ENCODE measurements at places on chromosomes 6 and 20.

DNA sequence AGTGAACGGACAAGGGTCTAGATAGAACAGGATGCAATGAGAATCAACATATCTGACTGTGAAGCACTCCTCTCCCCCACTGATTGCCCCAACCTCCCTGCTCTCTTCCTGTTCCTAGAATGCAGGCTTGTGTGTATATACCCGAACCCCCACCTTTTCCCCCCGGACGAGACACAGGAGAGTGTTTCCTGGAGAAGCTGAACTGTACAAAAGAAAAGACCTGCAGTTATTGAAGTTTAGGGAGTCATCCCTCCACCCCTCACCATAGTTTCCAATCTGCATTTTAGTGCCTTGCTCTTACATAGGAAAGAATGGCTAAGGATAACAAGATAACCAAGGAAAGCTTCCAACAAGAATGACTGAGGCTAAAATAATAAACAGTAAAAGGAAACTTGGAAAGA is 55.5 kb upstream of the PDE10A start:
- no peak for DNase-seq

DNA sequence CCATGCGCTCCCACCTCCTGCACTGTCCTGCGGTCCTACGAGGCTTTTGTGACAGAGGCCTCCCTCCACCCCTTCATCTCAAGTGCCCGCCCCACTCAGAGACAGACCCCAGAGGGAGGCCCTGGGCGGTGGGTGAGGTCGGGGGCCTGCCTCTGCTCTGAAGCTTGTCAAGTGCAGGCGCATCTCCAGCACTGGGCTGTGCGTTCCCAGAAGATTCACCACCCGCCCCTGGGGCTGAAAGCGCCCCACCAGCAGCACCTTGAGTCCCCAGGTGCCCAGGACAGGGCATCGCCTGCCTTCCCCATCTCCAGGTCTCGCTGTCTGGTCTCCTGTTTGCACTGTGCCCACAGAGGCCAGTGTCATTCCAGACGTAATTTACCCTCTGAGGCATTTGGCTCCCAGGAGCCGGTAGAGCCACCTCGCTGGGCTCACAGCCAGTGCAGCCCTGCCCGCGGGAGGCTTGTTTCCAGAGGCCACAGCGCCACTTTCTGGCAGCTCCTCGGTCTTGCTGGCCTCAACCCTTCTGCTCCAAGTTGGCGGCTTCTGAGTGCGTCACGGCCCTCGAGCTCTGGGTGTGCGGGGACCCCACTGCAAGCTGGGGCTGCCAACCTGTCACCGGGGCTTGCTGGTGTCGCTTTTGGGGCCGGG is 191.1 kb downstream of the TAF4 start:
- no peak for DNase-seq

DNA sequence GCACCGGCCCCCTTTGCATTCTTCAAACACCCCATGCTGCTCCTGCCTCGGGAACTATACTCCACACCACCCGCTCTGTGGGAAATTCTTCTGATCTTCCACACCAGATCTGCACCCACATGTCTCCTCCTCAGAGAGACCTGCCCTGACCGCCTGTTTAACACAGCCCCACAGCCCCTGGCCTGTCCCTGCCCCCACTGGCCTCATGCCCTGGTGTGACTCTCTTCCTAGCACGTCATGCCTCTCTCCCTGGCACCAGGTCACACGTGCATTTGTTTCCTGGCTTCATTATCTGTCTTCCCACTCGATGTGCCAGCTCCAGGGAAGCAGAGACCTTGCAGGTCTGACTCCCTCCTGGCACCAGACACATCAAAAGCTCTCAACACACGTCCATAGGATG is 79.6 kb downstream of the ANKRD60 start:
- no peak for DNase-seq

DNA sequence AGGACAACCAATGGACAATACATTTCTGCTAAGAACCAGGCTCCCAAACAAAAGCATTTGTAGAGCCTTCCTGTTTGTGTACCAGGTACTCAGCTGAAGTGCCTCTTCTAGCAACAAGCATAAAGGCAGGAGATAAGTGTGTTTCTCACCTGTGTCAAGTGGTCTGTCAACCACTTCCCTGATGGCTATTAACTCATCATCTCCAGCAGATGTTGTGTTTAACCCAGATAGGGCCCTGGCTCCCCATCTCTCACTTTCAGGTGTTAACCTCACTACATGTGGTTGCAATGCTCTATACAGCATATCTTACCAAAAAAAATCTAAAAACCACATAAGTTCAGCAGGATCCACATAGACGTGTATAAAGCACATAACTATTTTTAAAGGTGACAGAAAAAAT is 9.6 kb upstream of the IL17A start:
- peak; percentile 99 for DNase-seq

GRCh38 chr6:136668571-136668970 is 118.3 kb upstream of the MAP7 start:
- no peak for DNase-seq

DNA sequence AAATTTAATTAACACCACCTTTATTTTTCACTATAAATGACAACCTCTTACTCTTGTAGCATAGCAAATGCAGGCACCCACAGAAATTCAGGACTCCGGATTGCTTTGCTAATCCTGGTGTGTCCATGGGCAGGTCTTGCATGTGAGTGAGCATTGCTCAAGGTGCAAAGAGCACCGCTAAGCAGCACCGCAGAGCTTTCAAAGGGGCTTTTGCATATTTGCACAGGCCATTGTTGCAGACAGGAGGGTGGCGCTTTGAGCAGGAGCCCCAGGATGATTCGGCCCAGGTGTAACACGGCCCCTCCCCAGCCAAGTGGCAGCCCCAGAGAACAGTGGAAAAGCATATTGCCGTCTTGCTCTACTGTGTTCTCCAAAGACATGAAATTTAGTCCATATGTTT is 293.2 kb downstream of the NRN1 start:
- DNase-seq = no peak

DNA sequence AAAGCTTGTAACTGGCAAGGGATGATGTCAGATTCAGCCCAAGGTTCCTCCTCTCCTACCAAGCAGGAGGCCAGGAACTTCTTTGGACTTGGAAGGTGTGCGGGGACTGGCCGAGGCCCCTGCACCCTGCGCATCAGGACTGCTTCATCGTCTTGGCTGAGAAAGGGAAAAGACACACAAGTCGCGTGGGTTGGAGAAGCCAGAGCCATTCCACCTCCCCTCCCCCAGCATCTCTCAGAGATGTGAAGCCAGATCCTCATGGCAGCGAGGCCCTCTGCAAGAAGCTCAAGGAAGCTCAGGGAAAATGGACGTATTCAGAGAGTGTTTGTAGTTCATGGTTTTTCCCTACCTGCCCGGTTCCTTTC is 14.4 kb downstream of the TNFAIP3 start:
- DNase-seq = no peak

GRCh38 chr20:34475979-34476736 is 40.1 kb upstream of the DYNLRB1 start:
- DNase-seq = no peak

DNA sequence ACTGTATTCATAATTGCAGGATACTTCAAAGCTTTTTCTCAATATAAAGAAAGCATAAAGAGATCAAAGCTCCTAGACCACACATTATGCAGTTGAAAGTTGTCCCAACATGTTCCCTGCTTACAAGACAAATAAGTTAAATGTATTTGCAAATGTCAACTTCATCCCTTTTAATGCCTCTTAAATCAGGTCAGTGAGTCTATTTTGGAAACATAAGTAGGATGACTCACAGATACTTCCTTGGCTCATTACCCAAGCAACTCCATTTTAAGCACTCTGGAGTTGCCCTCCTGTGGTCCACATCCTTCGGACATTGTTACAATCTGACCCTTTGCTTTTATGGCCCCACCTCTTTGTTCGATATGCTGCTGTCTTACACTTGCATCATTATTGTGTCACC is 162.0 kb downstream of the FAXC start:
- peak; percentile 7 for DNase-seq

DNA sequence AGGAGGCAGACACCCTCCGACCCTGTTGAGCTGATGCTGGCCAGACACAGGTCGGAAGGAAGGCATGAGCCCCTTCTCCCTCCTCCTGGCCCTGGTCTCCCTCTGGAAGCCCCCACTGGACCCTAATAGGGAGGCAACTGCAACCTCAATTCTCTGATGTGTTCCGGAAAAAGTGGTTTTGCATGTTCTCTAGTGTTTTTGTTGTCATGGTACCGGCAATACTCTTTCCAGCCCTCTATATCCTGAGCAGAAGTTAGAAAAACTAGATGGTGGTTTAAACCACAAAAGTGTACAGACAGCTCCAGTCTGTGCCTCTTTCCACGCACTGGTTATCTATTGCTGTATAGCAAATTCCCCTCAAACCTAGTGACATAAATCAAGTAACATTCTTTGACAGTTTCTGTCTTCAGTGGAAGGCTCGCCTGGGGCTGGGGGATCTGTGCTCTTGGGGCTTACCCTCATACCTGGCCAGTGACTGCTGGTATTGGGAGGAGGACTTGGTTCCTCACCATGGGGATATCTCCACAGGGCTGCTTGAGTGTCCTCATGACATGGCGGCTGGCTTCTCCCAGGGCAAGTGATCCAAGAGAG is 37.0 kb downstream of the SYTL3 start:
- DNase-seq = no peak

- DNase-seq = no peak
These were observed 75.6 kb downstream of the MTFR2 start for GRCh38 chr6:136174510-136174909.

DNA sequence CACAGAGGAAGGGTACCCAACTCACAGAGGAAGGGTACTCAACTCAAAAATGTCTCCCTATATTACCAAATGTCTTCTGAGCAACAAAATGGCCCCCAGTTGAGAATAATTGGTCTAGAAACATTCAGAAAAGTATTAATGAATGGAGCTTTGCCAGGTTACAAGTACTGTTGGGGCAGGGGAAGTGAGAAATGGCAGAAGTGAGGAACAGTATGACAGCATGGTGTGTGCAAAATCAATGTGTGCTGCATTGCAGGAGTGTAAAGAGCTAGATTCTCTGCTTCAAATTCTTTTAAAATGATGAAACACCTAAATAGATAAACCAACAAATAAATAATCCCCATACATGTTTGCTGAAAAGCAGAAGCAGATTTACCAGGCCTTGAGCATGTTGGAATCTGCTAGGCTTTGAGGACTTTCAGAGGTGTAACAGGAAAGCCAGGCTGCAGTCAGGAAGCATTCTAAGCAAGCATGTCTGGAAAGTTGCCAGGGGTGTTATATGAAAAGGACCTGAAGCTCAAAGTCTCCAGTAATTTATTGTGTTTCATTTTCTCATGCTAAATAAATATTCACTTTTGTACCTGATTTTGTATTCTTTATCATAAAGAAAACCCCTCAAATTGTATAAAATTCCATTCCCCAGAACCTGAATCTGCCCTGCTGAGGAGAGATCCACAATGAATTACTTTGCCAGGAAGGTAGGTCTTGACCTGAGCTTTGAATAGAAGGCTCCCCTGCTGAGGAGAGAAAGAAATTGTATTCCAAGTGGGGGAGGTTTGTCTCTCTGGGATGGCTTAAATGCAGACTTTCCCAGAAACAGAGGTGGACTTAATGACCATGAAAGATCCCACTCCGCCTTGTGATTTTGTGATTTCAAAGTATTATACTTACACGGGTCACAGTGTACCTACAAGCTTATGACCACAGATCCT is 265.0 kb upstream of the MARCKS start:
- peak; percentile 71 for DNase-seq

DNA sequence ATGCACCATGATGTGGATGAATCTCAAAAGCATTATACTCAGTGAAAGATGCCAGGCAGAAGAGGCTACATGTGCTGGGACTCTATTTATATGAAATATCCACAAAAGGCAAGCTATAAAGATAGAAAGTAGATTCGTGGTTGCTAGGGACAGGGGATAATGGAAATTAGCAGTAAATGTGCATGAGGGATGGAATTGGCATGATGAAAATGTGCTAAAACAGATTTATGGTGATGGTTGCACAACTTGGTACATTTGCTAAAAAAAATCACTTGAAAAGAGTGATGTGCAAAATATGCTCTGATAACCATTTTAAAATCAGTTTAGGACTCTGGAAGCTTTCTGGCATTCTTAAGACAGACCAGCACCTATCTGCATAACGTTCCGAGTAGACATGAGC is 61.6 kb downstream of the ALDH8A1 start:
- DNase-seq = no peak

DNA sequence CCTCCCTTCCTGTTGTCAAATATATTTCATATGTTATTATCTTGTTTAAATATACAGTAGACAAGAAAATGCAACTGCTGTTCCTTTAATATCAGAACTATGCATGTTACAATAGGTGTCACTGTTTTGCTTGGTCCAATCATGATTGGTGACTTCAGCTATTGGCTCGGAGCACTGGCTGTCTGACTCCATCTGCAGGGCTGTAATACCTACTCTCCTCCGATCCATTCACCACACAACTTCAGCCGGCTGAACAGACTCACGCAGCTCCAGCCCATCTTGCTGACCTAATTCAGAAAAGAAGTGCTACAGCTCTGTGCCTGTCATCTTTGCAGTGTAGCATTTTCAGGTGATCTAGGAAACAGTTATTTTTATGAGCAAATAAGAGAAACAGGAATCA is at the start of gene BTBD3:
BTBD3 (plus strand) TSS at position 231 of the 400 bp plus-strand sequence. CDS start 383 bp downstream, outside the sequence.
- peak; percentile 88 for DNase-seq

GRCh38 chr6:142372348-142372747 is 70.5 kb downstream of the ADGRG6 start:
- DNase-seq = peak; percentile 42

DNA sequence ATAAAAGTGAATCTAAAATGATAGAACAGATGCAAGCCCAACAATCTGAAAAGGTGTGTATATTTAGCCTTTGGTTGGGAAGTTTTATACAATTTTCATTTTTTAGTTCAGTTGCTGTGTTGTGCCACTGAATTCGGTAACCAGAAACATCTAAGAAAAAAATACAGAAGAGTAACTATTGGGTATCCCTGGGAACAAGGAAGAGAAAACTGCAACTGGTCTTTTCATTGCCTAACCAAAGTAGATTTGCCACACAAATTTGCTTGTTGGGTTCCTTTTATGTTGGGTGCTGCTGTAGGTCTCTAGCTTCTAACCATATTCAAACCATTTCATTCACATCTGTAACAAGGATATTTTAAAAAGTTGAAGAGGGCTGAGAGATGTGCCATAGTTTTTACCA is 2.8 kb upstream of the TMEM30A start:
- no peak for DNase-seq

DNA sequence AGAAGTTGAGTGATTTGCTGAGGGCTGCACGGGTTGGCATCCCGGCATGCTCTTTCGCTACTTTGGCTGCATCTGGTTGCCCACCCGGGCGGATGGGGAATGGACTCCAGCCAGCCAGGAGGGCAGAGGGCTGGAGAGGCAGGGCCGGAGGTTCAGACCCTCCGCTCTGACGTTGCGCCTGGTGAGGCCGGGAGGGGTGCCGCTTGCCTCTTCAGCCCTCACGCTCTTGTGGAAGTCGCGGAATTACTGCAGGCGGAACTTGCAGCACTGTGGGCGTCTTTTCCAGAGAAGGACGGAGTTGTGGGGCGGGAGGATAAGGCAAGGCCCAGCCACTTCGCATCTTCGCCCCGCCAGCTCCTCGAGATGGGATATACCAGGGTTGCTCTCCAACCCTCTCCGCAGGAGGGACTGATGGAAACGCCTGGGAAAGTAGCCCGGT is 656 bp downstream of the RTEL1 start:
- DNase-seq = peak; percentile 64

GRCh38 chr6:31776989-31777666 is at the start of gene VWA7:
Gene VWA7 (minus strand): TSS chr6:31777328. CDS start chr6:31776779, 549 bp downstream.
- DNase-seq = peak; percentile 98

Data from DMS53 (cell line).